ENCODE measurements at places on chromosomes 12 and 14.

DNA sequence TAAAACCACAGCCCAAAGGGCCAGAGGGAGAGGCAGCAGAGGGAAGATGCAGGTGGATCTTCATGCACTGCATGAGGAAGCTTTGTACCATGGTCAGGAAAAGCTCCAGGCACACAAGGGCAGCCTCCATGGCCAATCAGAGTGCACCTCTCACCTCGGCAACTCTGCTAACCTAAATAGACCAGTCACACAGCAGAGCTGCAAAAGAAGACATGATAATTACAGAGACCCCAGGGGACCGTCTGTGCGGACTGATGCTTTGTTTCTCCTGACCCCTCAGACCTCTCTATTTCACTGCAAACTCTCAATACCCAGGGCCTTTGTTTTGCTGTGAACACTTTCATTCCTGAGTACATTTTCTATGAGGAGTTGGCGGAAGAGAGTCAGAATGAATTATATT is 10.7 kb upstream of the TCL1B start:
- DNase-seq = no peak

DNA sequence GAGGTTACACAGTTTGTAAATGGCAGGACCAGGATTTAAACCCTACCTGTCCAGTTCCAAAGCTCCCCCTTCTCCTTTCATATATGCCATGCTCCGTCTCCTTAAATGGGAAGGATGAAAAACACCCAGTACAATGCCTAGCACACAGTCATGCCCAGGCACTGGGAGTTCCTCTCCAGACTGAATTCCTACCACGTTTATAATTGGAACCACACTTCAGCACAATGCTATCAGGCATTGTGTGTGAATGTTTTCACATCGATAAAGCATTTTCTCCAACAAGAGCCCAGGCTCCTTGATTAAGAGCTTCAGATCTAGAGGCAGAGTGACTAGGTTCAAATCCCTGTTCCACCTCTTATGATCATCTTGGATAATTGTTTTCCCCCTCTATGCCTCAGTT is 2.7 kb upstream of the NUAK1 start:
- no peak for DNase-seq

- DNase-seq = no peak
Observed at GRCh38 chr12:89481213-89481914, 43.2 kb downstream of the GALNT4 start.

DNA sequence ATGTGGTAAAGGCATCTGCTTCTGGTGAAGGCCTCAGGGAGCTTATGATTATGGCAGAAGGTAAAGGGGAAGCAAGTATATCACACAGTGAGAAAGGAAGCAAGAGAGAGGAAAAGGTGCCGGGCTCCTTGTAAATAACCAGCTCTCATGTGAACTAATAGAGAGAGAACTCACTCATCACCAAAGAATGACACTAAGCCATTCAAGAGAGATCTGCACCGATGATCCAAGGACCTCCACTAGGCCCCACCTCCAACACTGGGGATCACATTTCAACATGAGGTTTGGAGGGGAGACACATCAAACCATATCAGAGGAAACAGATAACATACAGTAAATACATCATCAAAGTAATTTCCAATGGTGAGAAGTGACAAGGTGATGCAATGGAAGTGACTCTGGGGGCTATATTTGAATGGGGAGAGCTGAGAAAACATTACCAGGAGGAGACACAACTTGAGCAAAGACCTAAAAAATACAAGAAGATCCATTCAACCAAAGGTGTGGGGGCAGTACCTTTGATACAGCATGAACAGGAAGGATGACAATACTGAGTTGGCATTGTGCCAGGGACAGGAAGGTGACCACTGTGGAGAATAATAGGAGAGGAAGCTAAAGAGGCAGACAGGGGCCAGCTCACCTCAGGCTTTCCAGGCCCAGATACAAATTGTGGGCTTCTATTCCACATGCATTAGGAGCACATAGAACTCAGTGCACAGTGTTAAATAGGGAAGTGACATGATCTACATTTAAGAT is 134.4 kb upstream of the GRIP1 start:
- no peak for DNase-seq

Data from left cardiac atrium (tissue), 4 donors.